Stimulated activated CD8-positive, alpha-beta memory T cell treated with anti-CD3 and anti-CD28 coated beads, Interleukin-7, amount 100 ng/mL, for 1 hour (primary cell): ENCODE measurements at places on chromosomes 6 and 20.

GRCh38 chr6:20434766-20435165 is 33.1 kb downstream of the E2F3 start:
- no peak for DNase-seq

DNA sequence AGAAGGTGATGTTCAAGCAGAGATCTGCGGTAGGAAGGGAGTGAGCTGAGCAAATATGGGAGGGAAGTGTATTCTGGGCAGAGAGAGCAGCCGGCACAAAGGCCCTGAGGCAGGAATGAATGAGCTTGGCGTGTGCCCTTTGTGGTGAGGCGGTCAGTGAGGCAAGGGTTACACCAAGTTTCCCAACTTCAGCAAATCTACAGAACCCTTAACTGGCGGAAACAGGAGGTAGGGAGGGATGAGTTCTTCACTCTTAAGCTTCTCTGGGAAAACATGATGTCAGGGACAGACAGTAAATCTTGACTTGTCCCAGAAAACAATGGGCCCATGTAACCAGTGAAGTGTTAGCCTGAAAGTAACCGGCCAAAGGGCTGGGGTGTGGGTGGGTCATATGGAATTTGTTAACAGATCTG is 97.1 kb upstream of the PTPN1 start:
- no peak for DNase-seq

GRCh38 chr6:104958178-104959025 is 1.5 kb downstream of the LIN28B start:
- DNase-seq = no peak

DNA sequence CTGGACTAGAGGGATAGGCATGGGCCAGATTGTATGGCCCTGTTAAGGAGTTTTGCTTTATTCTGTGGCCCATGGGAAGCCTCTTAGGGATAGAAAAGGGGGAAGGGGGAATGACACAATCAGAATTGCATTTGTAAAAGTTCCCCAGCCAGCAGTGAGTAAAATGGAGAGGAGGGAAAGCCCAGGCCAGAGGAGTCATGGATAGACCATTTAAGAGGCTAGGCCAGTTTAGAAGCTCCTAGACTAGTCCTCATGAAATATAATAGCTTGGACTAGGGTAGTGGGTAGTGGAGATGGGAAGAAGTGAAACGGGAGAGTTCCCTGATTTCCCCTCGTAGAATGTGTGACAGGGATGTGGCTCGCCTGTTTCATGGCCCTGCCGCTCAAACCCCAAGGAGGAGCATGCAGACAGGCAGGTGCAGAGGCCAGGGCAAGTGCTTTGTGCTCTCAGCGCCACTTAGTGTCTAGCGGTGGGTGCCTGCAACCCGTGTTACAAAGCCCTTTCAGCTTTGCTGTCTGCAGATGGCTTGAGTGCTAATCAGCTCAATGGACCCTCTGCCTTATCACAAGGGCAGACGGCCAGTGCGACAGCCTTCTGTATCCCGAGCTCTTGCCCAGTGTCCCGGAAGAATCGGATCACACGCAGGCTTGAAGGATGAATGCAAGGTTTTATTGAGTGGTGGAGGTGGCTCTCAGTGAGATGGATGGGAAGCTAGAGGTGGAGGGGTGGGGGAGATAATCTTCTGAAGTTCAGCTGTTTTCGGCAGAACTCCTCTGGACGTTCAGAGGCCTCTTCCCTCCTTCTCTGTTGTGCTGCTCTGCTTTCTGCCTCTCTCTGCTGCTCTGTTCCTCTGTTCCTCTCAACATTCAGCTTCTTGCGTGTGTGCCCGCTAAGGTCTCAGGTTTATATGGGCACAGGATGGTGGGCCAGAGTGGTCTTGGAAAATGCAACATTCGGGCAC is 141.1 kb downstream of the CEP57L1 start:
- no peak for DNase-seq

DNA sequence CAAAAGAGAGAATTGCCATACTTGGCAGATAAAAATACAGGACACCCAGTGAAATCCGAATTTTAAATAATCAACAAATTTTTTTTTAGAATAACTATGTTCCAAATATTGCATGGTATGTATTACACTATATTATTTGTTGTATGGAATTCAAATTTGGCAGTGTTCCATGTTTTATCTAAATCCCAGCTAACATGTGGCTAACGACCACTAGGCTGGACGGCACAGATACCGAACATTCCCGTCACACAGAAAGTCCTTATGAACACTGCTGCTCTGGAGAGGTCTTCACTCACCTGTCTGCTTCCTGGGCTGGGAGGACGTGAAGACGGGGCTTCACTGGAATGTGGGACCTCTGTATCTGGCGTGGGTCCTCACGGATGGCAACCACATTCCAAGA is 32.8 kb downstream of the SNX5 start:
- no peak for DNase-seq

DNA sequence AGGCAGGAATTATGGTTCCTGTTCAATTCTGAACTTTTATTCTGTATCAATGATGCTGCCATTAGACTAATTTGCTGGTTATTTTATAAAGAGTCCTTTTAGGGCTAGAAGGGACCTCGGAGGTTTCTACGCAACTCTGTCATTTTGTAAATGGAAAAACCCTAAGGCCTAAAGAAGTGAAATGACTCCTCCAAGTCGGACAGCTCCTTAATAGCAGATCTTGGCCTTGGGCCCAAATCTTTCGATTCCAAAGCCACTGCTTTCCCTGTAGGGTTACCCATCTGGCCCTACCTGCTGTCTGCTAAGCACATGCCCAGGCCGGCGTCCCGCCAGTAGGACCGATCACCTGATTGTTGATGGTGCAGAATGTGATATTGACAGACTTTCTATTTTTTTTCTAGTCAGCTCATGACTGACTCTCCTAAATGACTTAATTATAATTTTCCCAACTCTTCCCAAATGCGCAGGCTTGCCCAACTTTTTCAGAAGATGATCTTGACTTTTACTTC is 40.2 kb downstream of the PLEKHG1 start:
- no peak for DNase-seq

DNA sequence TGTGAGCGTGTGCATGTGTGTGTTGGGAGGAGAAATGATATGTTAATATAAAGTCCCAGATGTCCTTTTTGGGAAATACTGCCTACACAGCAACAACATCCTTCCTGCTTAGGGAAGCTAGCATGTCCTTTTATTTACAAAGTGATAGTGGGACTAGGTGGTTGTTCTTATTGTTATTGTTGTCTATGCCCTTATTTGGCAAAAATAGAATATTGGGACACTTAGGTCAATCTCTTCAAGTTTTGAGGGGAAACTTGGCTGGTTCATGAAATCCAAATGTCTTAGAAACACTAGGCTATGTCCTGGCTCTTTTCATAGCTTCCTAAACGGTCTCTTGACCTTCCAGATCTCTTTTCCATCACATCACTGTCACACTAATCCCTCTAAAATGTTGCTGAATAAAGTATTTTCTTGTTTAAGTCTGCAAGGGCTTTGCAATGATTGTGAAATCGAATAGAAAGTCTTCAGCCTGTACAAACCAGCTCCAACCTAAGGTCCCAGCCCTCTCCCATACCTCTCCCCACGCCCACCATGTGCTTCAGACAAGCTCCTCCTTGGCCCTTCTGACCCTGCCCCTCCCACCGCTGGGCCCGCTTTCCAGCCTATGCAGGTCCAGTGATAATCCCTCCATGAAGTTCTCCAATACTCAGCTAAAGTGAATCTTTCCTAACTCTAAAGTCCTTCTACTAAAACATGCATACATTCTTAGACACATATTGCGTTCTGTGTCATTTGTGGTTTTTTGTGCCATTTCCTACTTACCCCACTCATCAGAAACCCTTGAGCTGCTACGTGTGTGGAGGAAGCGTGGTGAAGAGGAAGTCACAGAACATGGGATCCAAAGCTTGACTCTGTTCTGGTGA is 205.1 kb downstream of the LY86 start:
- no peak for DNase-seq

DNA sequence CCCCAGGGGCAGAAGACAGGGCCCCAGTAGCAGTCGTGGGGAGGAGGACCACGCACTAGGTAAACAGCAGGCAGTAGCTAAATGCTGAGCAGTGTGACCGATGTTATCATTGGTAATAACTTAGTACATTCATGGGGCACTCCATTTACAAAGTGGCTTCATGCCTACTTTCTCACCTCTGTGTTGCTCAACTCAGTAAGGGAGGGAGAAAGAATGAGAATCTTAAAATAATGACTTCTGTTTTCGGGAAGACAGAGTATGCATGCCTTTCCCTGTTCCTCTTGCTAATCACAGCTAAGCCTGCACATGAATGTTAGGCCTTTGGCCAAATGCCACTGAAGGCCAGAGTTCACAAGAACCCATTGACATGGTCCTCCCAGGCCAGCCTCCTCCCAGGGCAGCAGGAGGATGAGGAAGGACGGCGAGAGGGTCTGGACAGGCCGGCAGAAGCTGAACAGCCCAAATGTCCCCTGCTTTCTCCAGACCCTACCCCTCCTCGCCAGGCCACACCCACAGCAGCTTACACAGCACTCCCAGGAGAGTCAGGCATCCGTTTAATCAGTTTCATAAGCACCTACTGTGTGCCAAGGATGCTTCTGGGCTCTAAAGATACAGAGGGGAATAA is 183.4 kb downstream of the ANKRD60 start:
- no peak for DNase-seq

- no peak for DNase-seq
These were observed 95.7 kb downstream of the PRDM1 start for GRCh38 chr6:106181664-106182418.

- no peak for DNase-seq
These were observed 133.9 kb downstream of the ZDHHC14 start for GRCh38 chr6:157514659-157515496.

DNA sequence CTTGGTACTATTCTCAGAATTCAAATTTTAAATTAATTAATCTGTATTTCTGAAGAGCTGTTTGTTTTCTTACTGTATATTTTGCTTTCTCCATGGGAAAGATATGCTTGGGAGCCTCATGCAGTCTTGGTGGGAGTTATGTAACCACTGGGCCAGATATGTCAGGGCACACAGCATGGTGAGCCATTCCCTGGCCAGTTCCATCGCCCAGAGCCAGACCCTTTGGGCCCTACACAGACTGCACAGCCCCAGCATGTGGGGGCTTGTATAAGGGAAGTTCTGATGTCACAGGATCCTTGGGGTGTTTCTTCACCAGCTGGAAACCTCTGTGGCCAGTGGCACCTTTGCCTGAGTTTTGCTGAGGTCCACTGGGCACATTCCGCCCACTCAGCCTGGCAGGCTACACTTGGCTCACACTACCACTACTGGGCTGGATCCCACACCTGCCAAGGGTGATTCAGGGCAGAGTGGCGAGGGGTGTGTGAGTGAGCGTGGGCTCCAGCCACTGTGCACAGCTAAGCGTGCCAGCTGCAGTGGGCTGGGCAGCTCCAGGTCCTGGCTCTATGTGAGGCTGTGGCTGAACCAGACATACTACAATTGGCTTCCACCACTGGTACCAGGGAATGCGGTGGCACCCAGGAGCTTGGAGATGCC is 293.5 kb downstream of the ARHGAP18 start:
- no peak for DNase-seq
